CD4-positive, alpha-beta T cell treated with Interleukin-15 for 1 hour (primary cell): ENCODE measurements at places on chromosomes 11 and 22.

DNA sequence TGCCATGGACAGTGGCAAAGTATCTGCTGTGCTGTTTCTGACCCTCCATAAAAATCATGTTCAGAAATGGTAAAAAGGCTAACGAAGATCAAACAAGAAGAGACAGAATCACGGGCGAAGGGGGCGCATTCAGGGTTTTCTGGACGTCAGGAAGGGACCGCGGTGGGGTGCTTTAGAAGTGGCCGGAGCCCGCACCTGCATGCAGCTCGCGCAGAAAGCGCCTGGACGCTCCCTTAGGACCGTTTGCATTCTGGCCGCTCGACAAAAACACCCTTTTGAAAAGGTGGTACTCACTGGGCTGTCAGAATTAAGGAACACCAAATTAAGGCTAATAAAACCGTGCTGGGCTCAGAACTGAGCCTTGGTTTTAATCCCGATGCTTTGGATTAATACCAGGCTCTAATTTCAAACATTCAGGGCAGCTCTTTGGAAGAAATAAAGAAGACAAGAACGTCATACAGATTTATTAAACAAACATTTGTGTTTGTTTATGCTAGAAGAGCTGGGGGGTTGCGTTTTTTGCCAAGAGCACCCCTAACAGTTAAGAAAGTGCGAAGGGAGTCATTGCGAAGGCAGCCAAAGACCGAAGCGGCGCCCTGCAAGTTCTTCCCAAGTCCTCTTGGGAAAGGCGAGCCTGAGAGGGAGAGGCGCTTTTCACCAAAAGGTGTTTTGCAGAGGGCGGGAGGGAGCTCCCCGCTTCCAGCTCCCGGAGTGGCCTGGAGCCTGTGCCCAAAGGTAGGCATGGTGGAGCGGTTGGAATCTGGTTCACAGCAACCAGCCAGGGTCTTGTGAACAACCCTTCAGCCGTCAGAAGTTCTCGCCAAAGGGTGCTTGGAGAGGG is 47.7 kb upstream of the DBX1 start:
- no peak for DNase-seq

GRCh38 chr11:57974848-57975601 is 48.7 kb upstream of the OR9Q1 start:
- DNase-seq = no peak

DNA sequence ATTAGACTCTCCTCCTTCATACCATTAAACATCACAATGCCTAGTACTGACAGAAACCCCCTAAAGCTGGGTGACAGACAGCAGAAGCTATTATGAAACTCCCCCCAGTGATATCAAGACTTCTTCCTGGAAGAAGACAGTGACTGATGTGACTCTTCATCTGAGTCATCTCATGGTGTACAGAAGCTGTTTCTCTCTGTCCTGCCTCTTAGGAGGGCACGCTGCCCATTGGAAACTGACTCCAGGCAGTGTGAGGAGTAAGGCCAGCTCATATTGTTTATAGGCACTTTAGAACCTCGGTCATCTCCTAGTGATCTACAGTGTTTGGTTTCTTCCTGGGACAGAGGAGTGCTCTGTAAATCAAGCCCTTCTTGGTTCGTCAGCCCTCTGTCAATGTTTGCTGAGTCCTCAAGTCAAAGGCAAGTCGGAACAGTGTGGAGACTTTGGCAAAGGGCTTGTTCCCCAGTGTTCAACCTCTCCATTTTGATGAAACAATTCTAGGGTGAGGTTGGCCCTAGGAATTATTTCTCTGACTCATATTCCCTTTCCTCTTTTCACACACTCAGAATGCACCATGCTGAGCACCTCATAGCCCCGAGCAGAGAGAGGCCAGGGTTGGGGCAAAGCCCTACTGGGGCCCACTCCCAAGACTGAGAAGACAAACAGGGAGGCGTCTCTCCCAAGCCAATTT is 172.5 kb upstream of the TMEM45B start:
- no peak for DNase-seq

DNA sequence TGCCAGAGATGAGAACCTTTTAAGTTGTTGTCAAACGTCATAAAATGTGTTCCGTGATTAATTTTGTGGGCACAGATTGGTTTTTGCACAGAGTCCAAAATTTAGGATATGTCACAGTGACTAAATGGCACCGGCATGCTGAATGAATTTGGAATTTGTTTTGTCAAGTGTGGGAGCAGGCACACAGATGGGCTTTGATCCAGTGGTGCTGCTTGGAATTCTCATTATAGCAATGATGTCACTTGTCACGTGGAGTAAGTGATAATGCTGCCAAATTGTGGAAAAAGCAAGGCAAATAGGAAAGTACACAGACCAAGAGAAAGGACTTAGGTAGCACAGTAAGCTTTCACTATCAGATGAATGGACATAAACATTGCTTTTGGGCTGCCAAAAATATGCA is 8.0 kb upstream of the LIN7C start:
- DNase-seq = no peak

DNA sequence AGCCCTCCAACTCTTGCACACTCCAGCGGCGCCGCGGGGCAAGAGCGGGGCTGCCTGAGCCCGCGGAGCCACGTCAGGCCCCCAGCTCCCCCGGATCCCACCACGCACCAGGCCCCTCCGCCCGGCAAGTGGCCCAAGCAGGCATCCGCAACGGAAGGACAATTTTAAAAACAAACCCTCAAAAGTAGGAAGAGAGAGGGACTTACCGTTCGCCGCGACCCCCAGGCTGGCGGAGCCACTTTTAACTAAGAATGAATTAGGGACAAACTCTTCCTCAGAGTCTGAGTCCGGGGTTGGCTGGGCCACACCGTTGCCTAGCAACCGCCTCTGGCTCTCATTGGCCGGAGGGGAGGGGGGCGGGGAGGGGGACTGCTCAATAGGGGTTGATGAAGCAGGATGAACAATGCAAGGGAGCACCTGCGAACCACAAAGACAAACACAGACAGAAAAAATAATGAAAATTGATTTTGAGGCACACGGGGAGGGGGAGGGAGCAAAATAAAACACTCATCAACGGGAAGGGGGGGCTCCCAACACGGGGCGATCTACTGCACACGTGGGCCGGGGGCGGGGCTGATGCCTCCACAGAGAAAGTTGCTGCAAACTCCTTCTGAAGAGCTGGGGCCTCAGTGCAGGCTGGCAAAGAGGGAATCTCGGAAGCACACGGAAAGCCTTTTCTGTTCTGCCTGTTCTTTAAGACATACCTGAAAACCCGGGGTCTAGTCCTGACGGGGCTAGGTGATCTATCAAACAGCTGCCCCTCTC is 387.5 kb upstream of the NARS2 start:
- no peak for DNase-seq

DNA sequence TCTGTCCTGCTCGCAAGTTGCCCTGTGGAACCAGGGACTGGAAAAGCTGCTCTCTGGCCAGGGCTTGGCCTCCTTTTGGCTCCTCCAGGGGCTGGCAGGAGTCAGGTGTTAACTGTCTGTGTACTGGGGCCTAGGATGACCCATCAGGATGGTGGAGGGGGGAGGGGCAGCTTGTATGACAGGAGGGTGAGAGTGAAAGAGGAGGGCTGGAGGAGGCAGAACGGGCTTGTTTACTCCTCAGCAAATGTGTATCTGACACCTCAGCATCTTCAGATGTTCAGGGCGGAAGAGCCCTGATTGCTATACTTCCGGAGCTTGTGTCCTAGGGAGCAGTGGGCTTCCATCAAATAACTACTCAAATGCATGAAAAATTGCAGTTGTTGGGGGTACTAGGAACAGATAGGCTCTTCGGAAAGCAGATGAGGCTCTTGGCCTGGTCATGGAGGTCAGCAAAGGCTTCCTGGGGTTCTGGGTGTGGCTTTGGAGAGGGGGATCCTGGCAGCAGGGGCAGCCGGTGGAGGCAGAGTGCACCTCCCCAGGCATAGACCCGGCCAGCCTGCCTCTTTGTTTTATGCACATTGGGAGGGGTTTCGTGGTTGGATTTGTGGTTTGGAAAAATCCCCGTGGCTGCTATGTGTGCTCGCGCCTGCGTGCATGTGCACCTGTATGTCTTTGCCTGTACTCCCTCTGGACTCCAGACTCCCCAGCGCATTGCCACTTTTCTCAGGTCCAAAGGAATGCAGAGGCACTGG is 31.2 kb downstream of the CD82 start:
- peak; percentile 71 for DNase-seq

- DNase-seq = no peak
Observed at GRCh38 chr11:3153291-3153861, 11.7 kb downstream of the OSBPL5 start.

- DNase-seq = no peak
Observed at GRCh38 chr11:12746593-12747097, 72.4 kb downstream of the TEAD1 start.

DNA sequence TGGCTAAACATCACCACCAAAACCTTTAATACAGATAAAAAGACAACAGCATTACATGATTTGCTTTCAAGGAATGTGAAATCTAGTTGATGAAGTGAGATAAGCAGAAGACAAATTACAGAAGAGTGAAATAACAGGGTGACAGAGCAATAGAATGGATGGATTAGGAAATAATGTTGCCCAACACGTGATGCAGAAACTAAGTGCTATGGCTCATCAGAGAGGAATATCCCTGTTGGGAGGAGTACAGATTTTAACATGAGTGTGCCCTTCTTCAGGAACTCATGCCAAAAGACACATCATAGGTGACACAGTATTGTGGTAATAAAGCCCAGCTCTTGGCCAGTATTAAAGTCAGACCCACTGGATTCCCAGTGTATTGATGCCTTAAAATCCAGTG is 176.6 kb upstream of the RAG2 start:
- DNase-seq = no peak

- no peak for DNase-seq
Observed at GRCh38 chr11:72123117-72123653, 10.7 kb upstream of the ANAPC15 start.

DNA sequence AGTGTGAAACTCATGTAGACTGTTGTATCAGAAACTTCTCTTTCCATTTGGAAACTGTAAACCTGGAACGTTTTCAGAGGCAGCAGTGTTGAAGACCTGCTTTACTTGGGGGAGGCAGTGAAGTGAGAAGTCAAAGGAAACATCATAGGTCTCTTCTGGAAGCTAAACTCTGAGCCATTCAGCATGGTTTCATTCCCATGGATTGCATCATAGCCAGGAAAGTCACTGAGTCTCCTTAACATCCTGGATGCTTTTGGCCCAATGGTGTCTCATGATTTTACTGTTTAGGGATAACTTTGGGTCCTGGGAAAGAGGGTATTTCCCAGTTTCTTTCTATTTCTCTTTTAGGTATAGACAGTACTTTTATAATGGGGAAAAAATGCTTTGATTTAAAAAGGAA is 153.2 kb upstream of the E2F8 start:
- no peak for DNase-seq

DNA sequence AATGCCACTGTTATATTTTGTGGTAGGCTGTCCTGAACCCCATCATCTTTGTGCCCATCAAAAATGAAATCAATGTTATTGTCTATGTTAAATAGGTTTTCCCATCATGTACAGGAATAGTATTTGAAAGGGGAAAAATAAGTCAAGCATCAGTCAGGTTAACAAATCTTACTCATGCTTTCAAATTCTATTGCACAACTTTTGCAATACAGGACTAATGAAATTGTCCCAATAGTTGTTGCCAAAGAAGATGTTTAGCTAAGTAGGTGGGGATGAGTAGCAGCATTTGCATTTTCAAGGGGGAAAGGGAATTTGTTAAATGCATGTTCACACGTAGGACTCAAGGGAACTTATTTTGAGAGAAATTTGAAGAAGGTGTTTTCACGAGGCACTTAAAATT is 962.1 kb downstream of the JRKL start:
- DNase-seq = no peak

- no peak for DNase-seq
Observed at GRCh38 chr11:96062134-96062533, 138.2 kb upstream of the MTMR2 start.

DNA sequence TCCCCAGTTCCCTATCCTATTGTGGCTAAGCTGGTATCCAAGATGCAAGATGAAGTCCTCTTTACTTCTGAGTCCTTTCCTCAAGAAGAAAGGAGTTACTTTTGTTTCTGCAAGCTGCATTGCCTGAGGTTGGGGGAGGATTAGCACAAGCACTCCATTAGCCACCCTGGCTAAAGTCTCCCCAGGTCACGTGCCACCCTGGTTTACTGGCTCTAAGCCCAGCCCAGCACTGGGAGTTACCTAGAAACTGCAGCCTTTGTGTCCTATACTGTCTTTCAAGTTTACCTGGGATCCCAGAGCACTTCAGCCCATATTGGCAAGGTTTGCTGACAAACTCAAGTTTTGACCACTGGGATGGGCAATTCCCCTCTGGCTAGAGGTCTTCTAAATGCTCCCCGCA is 78.4 kb upstream of the DBX1 start:
- no peak for DNase-seq

DNA sequence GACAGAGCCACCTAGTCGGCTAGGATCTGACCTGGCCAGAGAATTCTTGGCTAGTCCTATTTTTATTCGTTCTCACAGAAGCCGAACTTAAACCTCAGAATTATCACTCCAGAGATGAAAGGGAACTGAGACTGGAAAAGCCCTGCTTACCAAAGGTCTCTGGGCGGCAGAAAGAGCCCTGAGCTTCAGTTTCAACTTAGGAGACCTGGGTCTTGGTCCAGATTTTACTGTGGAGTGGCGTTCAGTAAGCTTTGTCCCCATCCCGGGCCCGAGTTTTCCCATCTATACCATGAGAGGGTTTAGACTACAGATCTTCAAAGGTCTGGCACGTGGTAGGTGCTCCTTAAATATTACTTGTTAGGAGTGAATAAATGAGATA is 516 bp downstream of the NEU3 start:
- DNase-seq = no peak

- DNase-seq = no peak
Observed at GRCh38 chr11:101444851-101445250, 139.0 kb downstream of the TRPC6 start.

- no peak for DNase-seq
Observed at GRCh38 chr11:126308271-126308671, 4.4 kb downstream of the DCPS start.

DNA sequence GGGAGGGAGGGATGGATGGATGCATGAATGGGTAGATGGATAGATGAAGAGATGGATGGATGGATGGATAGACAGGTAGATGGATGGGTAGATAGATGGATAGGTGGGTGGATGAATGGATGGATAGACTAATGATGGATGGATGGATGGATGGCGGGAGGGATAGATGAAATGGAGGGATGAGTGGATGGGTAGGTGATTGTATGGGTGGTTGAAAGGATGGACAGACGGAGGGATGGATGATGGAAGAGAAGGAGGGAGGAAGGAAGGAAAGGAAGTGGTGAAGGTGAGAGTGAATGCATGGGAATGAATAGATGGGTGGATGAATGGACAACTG is 3.7 kb upstream of the TNNT3 start:
- DNase-seq = peak; percentile 9

GRCh38 chr22:32880893-32881596 is 79.5 kb downstream of the TIMP3 start:
- peak; percentile 22 for DNase-seq

DNA sequence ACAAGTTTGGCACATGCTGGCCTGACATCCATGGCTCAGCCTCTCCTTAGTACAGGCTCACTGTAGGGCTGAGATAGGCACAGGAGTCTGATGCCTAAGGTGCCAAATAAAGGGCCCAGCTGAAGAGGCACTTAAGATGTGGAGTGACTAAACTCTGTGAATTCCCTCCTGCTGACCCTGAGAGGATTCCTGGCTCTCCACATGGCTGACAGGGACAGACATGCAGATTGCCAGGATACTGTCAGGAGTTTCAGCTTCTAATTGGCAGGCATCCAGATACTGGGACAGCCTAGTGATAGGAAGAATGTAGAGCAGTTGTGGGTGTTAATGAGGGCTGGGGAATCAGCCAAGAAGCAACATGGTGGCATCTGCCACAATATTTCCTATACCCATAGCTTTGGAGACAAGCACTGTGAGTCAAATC is 558.7 kb downstream of the INSC start:
- DNase-seq = no peak

GRCh38 chr11:36295926-36296325 is at the start of gene PRR5L:
Gene PRR5L, plus strand, starts transcription at chr11:36296288. Its CDS starts 104,834 bp downstream, at chr11:36401122.
- DNase-seq = no peak

GRCh38 chr22:29856496-29856895 is 18.4 kb upstream of the ASCC2 start:
- no peak for DNase-seq
